NCI-H1930 (cell line): ENCODE measurements at places on chromosomes 2 and 18.

DNA sequence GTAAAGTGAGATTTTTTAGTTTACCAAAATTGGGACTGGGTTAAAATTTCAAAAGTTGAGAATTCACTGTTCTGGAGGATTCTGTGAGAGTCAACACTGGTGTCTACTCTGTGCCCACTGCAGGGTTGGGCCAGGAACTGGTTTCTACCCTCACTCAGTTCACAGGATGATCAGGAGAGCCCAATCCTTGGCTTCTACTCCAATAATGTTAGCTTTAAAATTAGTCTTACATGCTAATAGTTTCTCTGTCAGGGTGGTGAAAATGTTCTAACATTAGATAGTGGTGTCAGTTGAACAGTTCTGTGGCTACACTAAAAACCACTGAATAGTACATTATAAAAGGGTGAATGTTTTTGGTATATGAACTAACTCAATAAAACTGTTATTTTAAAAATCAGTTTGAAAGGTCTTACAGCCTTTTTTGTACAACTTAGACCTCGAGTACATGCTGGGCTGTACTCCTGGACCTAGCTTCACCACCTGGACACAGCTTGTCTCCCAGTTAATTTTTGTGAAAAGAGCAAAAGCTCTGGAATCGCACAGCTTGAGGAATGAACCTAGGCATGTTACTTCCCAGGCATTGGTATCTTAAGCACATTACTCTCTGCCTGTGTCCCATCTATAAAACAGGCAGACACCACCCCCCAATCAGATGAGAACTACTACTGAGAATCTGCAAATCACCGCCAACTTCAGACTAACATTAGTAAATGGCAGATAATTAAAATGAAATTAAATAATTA is 44.4 kb downstream of the ACVR1 start:
- no peak for DNase-seq

DNA sequence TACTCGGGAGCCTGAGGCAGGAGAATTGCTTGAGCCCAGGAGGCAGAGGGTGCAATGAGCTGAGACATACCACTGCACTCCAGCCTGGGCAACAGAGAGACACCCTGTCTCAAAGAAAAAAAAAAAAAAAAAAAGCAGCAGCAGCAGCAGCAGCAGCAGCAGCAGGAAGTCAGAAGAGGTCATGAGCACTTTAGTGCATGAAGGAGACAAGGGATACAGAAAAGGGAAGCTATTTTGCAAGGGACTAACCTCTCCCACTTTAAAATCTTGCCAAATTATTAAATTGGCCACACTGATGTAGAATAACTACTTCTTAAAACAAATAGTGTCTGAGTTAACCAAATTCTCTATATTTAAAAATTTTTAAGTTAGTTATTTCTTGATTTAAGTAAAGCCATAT is 113.4 kb upstream of the PDE1A start:
- no peak for DNase-seq

GRCh38 chr2:175414882-175415487 is 233.5 kb upstream of the ATP5MC3 start:
- DNase-seq = no peak

GRCh38 chr2:158131919-158132566 is 30.4 kb downstream of the UPP2 start:
- DNase-seq = no peak

DNA sequence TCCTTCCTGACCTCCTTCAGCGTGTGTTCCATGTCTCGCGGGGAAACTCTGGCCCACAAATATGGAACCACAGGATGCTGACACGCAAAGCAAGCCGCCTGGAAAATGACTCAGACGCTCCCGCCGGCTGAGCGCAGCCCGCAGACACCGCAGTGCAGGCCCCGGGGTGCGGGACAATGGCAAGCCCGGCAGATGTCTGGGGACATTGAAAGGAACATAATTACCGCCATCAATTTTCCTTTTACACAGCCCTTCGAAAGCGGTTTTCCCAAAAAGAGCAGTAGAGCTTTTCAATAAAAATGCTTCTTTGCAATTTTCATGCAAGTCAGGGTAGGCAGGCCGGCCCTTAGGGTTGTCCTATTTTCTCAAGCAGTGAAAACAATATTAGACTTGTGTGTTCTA is 159.2 kb upstream of the SH3BP4 start:
- DNase-seq = peak; percentile 39

DNA sequence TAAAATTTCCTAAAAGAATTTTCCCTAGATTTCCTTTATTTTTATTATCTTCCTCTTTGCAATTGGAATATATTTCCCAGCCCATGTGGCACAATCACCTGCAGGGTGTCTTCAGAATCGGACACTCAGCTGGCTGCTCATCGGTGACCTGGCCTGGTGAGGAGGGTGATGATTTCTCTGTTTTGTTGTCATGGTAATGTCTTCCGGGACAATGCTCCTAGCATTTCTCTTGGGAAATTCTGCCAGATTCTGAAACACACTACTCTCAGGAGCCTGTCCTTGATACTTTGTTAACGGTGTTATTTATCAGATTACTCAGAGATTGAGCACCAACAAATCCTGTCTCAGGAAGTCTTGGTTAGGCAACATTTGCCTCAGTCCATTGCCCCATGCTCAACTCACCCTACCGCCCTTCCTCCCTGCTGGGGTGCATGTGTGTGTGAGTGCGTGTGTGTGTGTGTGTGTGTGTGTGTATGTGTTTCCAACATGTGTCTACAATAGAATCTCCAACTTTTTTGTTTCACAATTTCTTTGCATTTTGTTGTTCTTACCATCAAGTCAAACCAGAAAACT is 70.3 kb downstream of the MYT1L start:
- DNase-seq = no peak

DNA sequence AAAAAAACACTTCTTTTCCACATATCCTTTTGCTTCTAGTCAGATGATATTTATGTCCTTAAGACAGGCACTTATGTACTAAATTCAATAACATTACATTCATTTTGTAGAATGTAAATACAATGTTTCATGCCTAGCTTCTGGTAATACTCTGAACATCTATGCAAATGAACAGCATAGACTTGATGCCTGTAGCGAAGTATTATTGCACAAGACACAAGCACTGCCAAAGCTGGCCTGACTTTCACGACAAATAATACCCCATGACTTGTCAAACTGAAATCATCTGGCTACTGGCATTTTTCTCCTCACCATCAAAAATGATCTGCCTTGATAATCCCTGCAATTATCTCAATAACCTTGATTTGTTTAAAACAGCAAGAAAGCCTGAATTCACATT is 101.3 kb downstream of the L3MBTL4 start:
- no peak for DNase-seq

- no peak for DNase-seq
These were observed 265.1 kb downstream of the MEIS1 start for GRCh38 chr2:66699793-66700676.

GRCh38 chr2:202115479-202115971 is 42.5 kb downstream of the KIAA2012 start:
- DNase-seq = no peak

- no peak for DNase-seq
These were observed 323.4 kb upstream of the THUMPD2 start for GRCh38 chr2:40102447-40102846.

- no peak for DNase-seq
These were observed 46.6 kb upstream of the TCF4 start for GRCh38 chr18:55634545-55634944.

DNA sequence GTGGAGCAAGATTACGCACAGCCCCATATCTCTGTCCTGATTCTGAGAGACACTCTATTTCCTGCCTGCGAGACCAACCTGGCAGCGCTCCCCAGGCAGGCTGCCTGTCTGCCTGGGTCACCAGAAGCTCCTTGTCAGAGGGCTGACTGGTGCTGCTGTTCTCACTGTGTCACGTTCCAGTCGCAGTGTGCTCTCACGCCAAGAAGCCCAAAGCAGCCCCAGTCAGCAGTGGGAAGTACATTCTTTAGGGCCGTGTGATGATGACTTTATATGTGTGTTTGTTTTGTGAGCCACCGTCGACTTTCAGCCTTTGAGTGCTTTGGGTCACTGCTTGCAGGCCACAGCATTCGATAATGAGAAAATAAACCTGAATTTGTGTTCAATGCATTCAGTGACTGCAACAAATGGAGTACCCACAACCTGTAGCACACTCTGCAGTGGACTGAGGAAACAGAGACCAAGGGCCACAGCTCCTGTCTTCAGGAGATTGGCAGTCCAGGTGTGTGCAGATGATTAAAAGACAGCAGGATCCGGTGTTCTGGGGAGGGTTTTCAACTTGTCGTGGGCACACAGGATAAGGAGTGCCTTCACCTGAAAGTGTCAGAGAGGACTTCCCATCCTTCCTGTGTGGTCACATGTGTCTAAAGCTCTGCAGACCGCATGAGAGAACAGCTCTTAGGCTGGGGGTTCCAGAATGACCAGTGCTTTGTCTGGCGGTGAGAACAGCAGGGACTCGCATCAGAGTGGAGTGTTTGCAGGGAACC is 4.8 kb downstream of the TNFRSF11A start:
- no peak for DNase-seq

- DNase-seq = no peak
These were observed 262.4 kb downstream of the NDUFA10 start for GRCh38 chr2:239762655-239763269.
